ENCODE measurements at places on chromosomes 6 and 20. TPM values are rescaled to one million over a fixed set of nuclear protein-coding genes. Genes with fewer than 3 reads are reported as not detected.

SDCBP2 gene
- total RNA-seq = 6.0 TPM

RSPH3 gene
- total RNA-seq = 4.1 TPM

FBXO5 gene
- 0.87 TPM for total RNA-seq

DPPA5 gene
- not detected for total RNA-seq

CEP250 gene
- total RNA-seq = 10.0 TPM

HLA-DQA1 gene
- total RNA-seq = 7.6 TPM

CYB5R4 gene
- total RNA-seq = 6.4 TPM

COL12A1 gene
- total RNA-seq = 14.8 TPM

MRPL2 gene
- total RNA-seq = 29.7 TPM

- no peak overlapping the region for H3K27ac ChIP-seq
- peaks cover 8% of the 10 kb centered on the region for H3K4me1 ChIP-seq
- no peaks in the 10 kb centered on the region for H3K36me3 ChIP-seq
- H3K27me3 ChIP-seq = no peaks in the 10 kb centered on the region
- no peak for DNase-seq
- H3K4me3 ChIP-seq = no peak overlapping the region
Observed at GRCh38 chr6:25682324-25682723, 30.3 kb downstream of the SCGN start.

- H3K27ac ChIP-seq = no peak overlapping the region
- H3K4me3 ChIP-seq = no peak overlapping the region
- H3K36me3 ChIP-seq = no peaks in the 10 kb centered on the region
- no peaks in the 10 kb centered on the region for H3K4me1 ChIP-seq
Observed at GRCh38 chr6:111813237-111813636, 60.0 kb downstream of the FYN start.

DNA sequence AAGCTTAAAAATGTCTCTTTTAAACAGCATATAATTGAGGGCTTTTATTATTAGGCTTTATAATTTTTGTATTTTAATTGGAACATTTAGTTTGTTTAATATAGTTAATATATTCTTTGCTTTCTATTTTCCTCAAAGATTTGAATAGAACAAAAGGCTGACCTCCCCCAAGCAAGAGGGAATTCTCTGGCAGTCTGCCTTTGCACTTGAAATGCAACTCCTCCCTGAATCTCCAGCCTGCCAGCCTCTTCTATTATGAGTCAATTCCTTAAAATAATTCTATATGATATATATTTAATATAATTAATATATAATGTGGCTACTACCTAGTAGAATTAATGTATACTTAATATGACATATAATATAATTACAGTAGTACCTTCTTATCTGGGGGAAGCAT is 69.2 kb downstream of the PTPRA start:
- no peaks in the 10 kb centered on the region for H3K4me1 ChIP-seq
- no peaks in the 10 kb centered on the region for H3K27me3 ChIP-seq
- H3K36me3 ChIP-seq = no peaks in the 10 kb centered on the region
- H3K4me3 ChIP-seq = no peak overlapping the region
- no peak for DNase-seq

DNA sequence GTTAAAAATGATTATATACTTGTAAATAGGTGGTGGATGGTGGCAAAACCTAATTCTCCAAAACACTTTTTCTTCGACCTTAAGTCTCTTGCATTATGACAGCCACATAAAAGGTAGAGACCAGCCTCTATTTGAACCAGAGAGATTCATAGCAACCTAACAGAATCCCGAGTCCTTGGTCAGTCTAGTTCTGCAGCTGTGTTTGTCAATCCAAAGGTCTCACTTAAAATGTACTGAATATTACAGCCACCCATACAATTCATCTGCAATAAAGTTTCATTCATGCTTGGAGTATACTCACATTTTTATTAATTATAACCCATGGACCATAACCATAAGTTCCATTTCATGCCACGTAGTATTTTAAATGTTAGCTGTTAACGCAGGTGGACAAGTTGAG is 87.2 kb downstream of the EPM2A start:
- H3K4me1 ChIP-seq = no peaks in the 10 kb centered on the region
- H3K27me3 ChIP-seq = no peaks in the 10 kb centered on the region
- H3K27ac ChIP-seq = no peak overlapping the region
- no peak overlapping the region for H3K4me3 ChIP-seq

- no peak for DNase-seq
- H3K27ac ChIP-seq = no peak overlapping the region
- H3K4me1 ChIP-seq = peaks cover 4% of the 10 kb centered on the region
- no peaks in the 10 kb centered on the region for H3K27me3 ChIP-seq
- H3K4me3 ChIP-seq = no peak overlapping the region
Observed at GRCh38 chr6:157789861-157790260, 33.2 kb upstream of the SNX9 start.

DNA sequence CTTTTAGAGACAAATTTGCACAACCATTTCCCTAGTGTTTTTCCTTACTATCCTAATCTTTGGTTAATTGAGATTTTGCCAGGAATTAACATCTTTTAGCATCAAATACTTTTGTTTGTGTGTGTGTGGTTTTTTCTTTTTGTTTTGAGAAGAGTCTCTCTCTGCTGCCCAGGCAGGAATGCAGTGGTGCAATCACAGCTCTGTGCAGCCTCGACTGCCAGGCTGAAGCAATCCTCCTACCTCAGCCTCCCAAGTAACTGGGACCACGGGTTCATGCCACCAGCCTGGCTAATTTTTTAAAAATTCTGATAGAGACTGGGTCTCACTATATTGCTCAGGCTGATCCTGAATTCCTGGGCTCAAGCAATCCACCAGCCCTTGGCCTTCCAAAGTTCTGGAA is 28.5 kb downstream of the BAK1 start:
- no peak overlapping the region for H3K27ac ChIP-seq
- no peaks in the 10 kb centered on the region for H3K36me3 ChIP-seq
- DNase-seq = no peak
- no peaks in the 10 kb centered on the region for H3K27me3 ChIP-seq
- H3K4me1 ChIP-seq = no peaks in the 10 kb centered on the region
- H3K4me3 ChIP-seq = no peak overlapping the region

- DNase-seq = no peak
- H3K4me1 ChIP-seq = no peaks in the 10 kb centered on the region
- no peaks in the 10 kb centered on the region for H3K36me3 ChIP-seq
- no peak overlapping the region for H3K27ac ChIP-seq
- no peak overlapping the region for H3K4me3 ChIP-seq
Observed at GRCh38 chr20:62841705-62842212, 19.9 kb downstream of the TCFL5 start.

DNA sequence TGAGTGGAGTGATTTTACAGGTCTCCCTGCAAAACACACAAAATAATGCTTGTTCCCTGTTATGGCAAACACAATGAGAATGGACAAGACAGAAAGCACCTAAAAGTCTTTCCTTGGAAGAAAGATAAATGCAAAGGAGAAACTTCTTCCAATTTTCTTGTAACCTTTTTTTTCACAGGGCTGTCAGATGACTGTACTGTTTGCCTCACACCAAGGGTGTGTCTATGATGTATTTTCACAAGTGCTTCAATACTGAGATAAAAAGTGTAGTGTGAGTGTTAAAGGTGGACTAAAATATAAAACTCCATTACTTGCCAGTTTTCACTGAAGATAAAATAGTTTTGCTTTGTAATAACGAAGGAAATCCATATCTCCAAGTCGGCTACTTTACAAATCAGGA is 194.5 kb downstream of the CENPW start:
- no peaks in the 10 kb centered on the region for H3K27me3 ChIP-seq
- no peak for DNase-seq
- H3K4me1 ChIP-seq = peaks cover 12% of the 10 kb centered on the region
- H3K36me3 ChIP-seq = no peaks in the 10 kb centered on the region
- H3K4me3 ChIP-seq = no peak overlapping the region
- H3K27ac ChIP-seq = no peak overlapping the region

DNA sequence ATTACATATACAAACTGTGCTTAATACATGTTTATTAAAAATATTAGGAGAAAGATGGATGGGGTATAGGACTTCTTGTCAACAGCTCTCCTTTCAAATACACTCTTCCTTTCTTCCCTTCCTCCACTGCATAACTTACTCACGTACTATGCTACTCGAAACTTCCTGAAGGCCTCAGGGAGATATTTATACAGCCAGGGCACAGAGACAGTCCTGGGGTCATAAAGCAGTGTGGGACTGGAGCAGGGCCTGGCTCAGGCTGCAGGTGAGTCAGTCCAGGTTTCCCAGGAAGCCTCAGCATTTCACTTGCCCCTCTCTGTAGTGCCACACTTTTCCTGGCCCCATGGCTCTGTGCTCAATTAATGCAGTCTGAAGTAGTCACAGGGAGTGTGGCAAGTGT is 157.0 kb downstream of the UBE3D start:
- H3K4me1 ChIP-seq = no peaks in the 10 kb centered on the region
- no peak overlapping the region for H3K4me3 ChIP-seq
- no peak overlapping the region for H3K27ac ChIP-seq
- DNase-seq = no peak

DNA sequence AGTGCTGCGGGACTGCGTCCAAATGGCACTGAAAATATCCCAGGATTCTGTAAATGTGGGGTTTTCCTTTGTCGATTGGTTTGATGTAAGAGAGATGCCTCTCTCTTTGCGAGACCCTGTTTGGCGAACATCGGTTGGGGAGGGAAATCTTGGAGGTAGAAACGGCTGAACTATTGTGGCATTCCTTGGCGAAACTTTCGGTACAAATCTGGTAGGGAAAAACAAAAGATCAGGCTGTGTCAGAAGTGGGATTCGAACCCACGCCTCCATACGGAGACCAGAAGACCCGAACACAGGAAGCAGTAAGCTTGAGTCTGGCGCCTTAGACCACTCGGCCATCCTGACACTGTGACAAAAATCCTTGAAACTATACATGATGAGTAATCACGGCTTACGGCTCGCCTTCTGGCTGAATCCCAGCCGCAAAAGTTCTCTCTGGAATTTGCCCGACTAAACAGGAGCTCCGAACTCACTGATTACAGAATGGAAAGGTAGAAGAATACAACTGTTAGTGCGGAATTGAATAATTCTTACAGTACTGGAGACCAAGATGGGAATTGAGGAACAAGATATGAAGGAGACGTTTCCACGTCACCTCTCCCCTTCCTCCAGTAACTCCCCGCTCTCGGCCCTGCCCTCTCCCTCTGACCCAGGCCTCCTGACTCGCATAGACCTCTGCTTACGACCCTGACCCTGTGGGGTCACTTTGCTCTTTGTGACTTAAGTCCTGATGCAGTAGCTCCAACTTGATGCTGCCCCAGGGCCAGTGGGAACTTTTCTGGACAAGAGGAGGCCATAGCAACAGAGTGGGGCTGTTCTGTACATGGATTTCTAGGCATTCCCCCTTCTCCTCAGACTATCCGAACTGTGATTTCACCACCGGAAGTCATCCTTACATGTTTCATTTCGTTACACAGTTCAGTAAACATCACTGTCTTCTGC is 132.8 kb upstream of the ZNF184 start:
- no peaks in the 10 kb centered on the region for H3K4me1 ChIP-seq
- peaks cover 7% of the 10 kb centered on the region for H3K27me3 ChIP-seq
- H3K36me3 ChIP-seq = no peaks in the 10 kb centered on the region
- H3K27ac ChIP-seq = no peak overlapping the region
- no peak for DNase-seq

DNA sequence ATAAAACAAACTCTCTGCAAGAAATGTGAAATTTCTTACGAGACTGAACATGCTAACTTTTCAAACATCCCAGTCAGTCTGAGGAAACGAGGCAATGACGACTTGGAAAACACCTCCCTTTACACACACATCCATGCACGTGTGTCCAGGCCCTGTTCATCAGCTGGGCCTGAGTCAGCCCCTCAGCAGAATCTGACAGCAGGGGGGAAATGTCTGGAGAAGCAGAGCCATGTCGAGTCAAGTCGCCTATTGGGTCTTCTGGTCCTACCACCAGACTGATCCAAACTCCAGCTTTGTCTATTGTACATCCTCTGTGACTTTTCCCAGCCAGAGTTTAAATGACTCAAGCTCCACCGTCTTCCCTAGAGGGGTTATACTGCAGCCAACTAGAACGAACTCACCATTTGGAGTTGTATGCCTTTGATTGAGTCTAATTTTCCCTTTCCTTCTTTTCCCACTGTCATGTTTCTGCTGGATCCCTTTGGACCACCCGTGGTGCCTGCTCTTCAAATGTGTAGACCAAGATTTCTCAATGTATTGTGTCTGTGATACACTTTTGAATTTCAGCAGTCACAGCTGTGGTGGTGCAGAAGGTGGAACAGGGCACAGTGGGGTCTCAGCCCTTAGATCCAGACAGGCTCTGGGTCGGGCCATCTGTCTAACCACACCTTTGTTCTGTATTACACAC is 254.0 kb downstream of the CDC5L start:
- H3K27me3 ChIP-seq = no peaks in the 10 kb centered on the region
- no peak for DNase-seq
- no peaks in the 10 kb centered on the region for H3K36me3 ChIP-seq
- H3K4me3 ChIP-seq = no peak overlapping the region

DNA sequence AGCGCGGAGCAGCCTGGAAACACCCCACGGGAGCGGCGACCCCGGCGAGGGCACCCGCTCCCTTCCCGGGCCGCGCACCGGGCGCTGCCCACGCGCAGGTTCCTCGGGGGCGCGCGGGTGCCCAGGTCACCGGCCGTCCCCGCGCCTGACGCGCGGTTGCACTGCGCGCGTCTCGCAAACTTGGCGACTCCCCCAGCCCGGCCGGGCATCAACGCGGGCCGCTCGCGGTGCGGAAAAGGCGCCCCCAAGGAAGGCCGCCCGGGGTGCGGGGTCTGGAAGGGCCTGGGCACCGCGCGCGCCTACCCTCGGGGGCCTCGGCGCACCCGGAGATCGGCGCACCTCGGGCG is 555 bp upstream of the ZBTB46 start:
- peaks cover 4% of the 10 kb centered on the region for H3K4me1 ChIP-seq
- no peak overlapping the region for H3K27ac ChIP-seq
- H3K36me3 ChIP-seq = no peaks in the 10 kb centered on the region
- DNase-seq = no peak
- peak overlapping the region; percentile 57 for H3K4me3 ChIP-seq
- H3K27me3 ChIP-seq = no peaks in the 10 kb centered on the region

DNA sequence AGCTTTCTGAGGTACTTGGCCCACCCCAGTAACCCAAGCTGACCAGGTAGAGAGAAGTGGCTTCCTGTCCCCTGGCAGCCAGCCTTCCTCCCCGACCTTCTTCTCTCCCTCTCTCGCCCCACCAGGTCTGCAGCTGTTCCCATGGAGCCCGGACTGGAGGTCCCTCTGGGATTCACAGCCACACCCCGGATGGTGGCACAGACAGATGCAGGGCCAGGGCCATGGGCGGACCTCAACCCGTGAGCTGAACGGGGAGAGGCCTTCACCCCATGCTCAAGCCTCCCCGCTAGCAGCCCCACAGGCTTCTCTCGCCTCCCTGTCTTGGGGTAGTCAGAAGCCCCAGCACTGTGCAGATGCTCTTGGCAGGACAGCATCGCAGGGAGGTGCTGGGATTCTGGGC is 41.3 kb downstream of the CPXM1 start:
- no peaks in the 10 kb centered on the region for H3K4me1 ChIP-seq
- no peaks in the 10 kb centered on the region for H3K27me3 ChIP-seq
- no peak for DNase-seq
- H3K36me3 ChIP-seq = no peaks in the 10 kb centered on the region
- no peak overlapping the region for H3K4me3 ChIP-seq
